ENCODE measurements at places on chromosomes 3 and 15.

- DNase-seq = no peak
These were observed 7.3 kb downstream of the CCDC14 start for GRCh38 chr3:123953735-123954134.

DNA sequence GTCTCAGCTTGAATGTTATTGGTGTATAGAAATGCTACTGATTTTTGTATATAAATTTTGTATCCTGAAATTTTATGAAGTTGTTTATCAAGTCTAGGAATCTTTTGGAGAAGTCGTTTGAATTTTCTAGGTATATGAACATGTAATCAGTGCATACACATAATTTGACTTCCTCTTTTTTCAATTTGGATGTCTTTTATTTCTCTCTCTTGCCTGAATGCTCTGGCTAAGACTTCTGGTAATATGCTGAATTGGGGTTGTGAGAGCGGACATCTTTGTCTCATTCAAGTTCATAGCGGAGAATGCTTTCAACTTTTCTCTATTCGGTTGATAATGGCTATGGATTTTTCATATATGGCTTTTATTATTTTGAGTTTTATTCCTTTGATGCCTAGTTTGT lies 100.9 kb upstream of the MCTP2 start:
- no peak for DNase-seq

DNA sequence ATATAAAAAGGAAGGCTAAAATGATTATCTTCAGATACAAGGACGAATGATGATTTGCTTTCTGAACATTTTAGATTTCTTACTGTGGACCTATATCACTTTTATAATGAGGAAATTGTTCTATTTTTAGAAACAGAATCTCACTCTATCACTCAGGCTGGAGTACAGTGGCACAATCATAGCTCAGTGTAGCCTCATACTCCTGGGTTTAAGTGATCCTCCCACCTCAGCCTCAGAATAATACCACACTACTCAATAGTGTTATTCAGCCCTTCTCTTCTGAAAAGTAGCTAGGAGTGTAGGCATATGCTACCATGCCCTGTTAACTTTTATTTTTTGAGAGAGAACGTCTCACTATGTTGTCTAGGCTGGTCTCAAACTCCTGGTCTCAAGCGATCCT lies 15.8 kb downstream of the DNAJC13 start:
- DNase-seq = no peak

DNA sequence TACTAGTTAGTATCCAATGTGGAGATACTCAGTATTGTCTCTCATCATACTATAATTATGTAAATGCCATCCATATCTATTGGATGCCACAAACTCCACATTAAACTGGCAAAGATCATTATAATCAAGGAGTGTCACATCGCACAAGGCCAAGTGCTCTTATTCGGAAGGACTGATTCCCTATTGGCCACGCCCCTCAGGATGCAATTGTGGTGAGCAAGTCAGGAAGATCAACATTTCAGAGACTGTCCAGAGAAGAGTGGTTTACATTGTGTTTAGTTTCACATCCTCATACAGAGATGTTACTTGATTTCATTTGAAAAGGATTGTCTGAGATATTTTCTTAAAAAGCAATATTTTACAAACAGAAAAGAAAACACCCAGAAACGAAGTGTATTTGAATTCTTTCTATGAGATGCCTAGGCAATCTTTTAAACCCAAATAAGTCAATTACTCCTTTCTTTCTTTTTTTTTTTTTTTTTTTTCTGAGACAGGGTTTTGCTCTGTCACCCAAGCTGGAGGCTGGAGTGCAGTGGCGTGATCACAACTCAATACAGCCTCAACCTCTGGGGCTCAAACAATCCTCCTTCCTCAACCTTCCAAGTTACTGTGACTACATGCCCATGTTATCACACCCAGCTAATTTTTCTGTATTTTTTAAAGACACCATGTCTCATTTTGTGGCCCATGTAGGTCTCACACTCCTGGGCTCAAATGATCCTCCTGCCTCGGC lies 369.1 kb downstream of the RBMS3 start:
- DNase-seq = no peak

- no peak for DNase-seq
These were observed 67.3 kb downstream of the MEGF11 start for GRCh38 chr15:66186049-66186825.

DNA sequence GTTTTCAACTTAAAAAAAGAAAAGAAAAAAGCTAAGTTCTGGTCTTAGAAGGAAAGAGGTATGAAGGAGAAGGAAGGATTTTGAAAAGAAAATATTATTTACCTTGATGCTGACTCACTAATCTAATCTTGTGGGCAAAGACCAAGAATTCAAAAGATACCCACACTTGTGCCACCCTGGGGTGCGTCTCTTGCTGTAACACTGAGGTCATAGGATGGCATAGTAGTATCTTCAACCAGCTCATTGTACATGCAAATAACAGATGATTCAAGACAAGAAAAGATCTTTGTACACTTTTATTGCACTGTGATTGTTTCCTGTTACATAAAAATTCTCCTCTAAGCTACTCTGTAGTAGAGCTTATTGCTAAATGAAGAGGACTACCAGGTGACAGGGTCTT lies 17.3 kb downstream of the PLS1 start:
- no peak for DNase-seq
